Heart left ventricle (tissue), 16 donors: ENCODE measurements at places on chromosomes 2 and 18.

- DNase-seq, result no peak
Measured at GRCh38 chr2:31053929-31054782, 84.1 kb downstream of the GALNT14 start.

DNA sequence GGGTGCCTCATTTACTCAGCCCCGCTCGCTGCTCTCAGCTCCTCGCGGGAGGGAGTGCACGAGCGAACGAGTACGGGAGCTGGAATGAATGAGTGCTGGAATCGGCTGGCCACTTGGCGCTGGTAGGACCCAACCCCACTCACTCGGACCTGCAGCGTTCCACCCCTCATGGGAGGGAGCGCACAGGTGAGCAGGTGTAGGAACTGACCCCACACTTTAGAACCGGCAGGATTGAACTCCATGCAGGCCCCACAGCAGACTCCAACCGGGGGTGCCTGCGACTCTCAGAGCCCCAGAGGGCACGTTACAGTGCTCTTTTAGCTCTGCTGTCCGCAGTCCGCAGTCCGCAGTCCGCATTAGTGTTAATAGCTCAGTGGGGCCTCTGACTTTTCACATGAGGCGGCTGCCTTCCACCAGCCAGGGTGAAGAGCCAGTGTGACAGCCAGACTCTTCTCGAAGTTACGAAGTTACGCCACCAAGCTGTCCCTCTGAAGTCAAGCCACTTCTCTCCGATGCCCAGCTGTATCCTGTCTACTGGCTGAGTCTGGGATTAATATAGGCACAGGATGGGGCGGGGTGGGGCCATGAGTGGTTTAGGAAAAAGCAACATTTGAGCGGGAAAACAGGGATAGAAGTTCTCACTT, 102.7 kb upstream of the ARHGAP15 start:
- DNase-seq, result peak; percentile 17

DNA sequence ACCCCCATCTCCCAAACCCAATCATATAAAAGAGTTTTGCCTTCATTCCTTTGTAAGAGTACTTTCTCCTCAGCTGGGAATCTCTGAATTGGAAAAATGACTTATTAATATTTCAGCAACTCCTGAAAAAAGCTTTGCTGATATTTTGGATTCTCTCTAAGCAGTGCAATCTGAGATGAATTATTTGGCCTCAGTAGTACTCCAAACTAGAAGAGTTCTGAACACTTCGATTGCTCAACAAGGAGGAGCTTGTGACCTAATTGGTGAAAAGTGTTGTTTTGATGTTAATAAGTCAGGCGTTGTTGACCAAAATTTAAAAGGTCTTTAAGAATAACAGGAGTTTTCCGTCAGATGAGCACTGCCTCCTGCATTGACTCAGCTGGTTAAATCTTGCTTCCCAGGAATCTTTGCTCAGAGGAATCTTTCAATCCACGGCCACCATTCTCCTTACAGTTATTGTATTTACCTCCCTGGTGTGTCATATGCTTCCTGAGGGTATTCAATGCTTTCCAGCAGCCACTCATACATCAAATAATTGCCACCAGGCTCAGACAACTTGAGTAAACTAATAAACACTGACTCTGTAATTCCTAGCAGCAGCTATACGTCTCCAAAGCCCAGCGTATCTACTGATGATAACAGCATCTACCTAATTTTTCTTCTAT, 24.5 kb upstream of the LIPG start:
- DNase-seq, result no peak

GRCh38 chr2:10045561-10046355, 2.4 kb downstream of the KLF11 start:
- DNase-seq, result no peak
